Colonic mucosa (tissue), 4 donors: ENCODE measurements at places on chromosomes 6 and 20. TPM values are rescaled to one million over a fixed set of nuclear protein-coding genes. Genes with fewer than 3 reads are reported as not detected.

The PABPC1L gene
- 11.5 TPM for total RNA-seq

The STMND1 gene
- 1.8 TPM for total RNA-seq

The APCDD1L gene
- 1.0 TPM for total RNA-seq

The COL21A1 gene
- total RNA-seq: 0.79 TPM

The MACROD2 gene
- 3.2 TPM for total RNA-seq

GRCh38 chr6:47209632-47210031 lies 100.1 kb downstream of the TNFRSF21 start:
- no peaks in the 10 kb centered on the region for H3K27me3 ChIP-seq
- H3K36me3 ChIP-seq: no peaks in the 10 kb centered on the region
- H3K4me3 ChIP-seq: no peak overlapping the region
- H3K4me1 ChIP-seq: no peaks in the 10 kb centered on the region
- no peak for DNase-seq

GRCh38 chr6:137188855-137189254 lies 15.4 kb upstream of the IL22RA2 start:
- H3K4me3 ChIP-seq: no peak overlapping the region
- no peak overlapping the region for H3K27ac ChIP-seq
- H3K4me1 ChIP-seq: no peaks in the 10 kb centered on the region
- no peaks in the 10 kb centered on the region for H3K36me3 ChIP-seq
- no peak for DNase-seq

DNA sequence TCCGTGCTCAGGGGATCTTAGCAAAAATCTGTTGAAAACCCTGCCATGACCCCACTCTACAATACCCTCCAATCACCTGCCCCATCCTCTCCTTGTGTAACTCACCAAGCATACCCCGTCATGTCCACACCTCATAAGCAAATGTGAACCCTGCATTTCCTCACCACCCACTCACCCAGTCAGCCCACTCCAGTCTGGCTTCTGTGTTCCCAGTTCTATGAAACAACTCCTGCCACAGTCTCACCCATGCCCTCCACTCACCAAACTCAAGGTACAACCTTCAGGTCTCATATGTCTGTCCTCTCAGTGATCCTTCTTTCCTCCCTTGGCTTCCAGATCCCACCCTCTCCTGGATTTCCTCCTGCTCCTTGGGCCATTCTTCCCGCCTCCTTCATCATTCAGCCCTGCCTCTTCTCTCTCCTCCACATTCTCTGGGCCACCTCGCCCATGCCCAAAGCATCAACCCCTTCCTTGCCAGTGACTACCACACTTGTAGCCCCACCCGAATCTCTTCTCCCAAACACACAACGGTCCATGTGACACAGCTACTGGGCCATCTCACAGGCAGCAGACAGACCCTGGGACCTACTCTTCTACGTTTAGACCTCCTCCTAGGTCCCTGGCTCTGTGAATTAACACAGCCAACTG lies 8.8 kb downstream of the DDRGK1 start:
- DNase-seq: no peak
- H3K4me3 ChIP-seq: no peak overlapping the region
- H3K27ac ChIP-seq: no peak overlapping the region
- H3K4me1 ChIP-seq: no peaks in the 10 kb centered on the region

- no peaks in the 10 kb centered on the region for H3K36me3 ChIP-seq
- no peaks in the 10 kb centered on the region for H3K27me3 ChIP-seq
- peaks cover 6% of the 10 kb centered on the region for H3K4me1 ChIP-seq
- no peak for DNase-seq
- no peak overlapping the region for H3K27ac ChIP-seq
Measured at GRCh38 chr20:49770634-49771033, 42.0 kb upstream of the SLC9A8 start.

DNA sequence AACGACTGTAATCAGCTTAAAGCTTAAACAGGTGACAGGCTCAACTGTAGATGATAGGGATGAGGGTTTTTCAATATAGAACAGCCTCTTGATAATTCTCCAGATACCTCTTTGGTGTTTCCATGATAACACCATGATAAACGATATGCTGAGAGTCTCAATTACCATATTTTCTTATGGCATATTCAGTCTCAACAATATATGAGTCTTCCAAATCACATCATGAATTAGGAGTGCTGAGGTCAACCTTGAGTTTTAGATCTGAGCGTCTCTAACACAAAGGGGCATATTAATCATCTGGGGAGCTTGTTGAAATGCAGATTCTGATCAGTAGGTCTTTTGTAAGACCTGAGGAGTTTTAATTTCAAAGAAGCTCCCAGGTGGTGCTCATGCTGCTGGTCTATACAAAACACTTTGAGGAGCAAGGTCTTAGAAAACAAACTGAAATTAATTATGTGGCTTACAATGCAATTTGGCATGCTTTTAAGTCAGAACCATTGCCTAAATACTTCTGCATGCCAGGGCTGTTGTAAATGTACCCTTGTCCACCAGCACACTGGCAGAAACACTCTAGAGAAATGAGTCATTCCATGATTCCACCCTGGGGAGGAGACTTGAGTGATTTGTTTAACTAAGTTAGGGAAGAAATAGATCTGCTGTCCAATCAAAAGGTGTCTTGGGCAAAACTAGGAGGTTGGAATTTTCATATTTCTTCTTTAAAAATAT lies 49.6 kb downstream of the PTCHD4 start:
- no peak overlapping the region for H3K4me3 ChIP-seq
- no peaks in the 10 kb centered on the region for H3K27me3 ChIP-seq
- H3K27ac ChIP-seq: no peak overlapping the region
- DNase-seq: no peak

- no peak for DNase-seq
- H3K4me1 ChIP-seq: no peaks in the 10 kb centered on the region
- H3K27ac ChIP-seq: no peak overlapping the region
- H3K4me3 ChIP-seq: no peak overlapping the region
- H3K36me3 ChIP-seq: no peaks in the 10 kb centered on the region
Measured at GRCh38 chr6:166512567-166512966, 73.9 kb downstream of the RAMACL start.

DNA sequence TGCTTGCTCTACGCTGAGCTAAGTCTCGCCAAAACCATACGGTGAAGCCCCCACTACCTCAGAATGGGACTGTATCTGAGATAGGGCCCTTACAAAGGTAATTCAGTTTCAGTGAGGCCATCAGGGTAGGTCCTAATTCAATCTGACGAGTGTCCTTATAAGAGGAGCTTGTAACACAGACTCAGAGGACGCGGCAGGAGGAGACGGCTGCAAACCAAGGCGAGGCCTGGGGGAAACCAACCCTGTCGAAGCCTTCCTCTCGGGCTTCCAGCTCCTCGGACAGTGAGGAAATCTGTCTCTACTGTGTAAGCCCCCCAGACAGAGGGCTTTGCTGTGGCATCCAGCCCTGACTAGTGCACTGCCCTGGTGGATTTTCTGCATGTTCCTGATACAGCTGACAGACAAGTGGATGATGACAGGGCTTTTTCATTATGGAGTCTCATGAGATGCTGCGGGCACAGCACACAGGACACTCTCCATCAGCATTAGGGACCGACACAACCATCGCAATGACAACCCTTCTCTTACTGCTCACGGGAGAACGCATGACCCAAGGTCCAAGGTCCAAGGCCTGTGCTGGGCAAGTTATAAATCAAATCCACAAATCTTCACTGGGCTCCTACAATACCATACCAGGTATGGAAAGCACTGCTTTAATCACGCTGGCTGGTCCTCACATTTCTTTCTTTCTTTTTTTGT lies 48.2 kb downstream of the SSR1 start:
- no peak for DNase-seq
- H3K36me3 ChIP-seq: no peaks in the 10 kb centered on the region
- H3K27ac ChIP-seq: no peak overlapping the region
- H3K4me1 ChIP-seq: peaks cover 4% of the 10 kb centered on the region
- H3K4me3 ChIP-seq: no peak overlapping the region

GRCh38 chr6:29696147-29697125 lies 15.5 kb upstream of the ZFP57 start:
- no peaks in the 10 kb centered on the region for H3K27me3 ChIP-seq
- H3K27ac ChIP-seq: no peak overlapping the region
- H3K36me3 ChIP-seq: no peaks in the 10 kb centered on the region
- no peak for DNase-seq
- H3K4me3 ChIP-seq: no peak overlapping the region
- H3K4me1 ChIP-seq: no peaks in the 10 kb centered on the region

GRCh38 chr6:71531006-71531405 lies 242.4 kb downstream of the OGFRL1 start:
- no peaks in the 10 kb centered on the region for H3K4me1 ChIP-seq
- no peak for DNase-seq

- no peaks in the 10 kb centered on the region for H3K27me3 ChIP-seq
- no peaks in the 10 kb centered on the region for H3K36me3 ChIP-seq
- no peak overlapping the region for H3K27ac ChIP-seq
- H3K4me3 ChIP-seq: no peak overlapping the region
- no peak for DNase-seq
Measured at GRCh38 chr6:34559651-34560365, 3.7 kb upstream of the SPDEF start.

DNA sequence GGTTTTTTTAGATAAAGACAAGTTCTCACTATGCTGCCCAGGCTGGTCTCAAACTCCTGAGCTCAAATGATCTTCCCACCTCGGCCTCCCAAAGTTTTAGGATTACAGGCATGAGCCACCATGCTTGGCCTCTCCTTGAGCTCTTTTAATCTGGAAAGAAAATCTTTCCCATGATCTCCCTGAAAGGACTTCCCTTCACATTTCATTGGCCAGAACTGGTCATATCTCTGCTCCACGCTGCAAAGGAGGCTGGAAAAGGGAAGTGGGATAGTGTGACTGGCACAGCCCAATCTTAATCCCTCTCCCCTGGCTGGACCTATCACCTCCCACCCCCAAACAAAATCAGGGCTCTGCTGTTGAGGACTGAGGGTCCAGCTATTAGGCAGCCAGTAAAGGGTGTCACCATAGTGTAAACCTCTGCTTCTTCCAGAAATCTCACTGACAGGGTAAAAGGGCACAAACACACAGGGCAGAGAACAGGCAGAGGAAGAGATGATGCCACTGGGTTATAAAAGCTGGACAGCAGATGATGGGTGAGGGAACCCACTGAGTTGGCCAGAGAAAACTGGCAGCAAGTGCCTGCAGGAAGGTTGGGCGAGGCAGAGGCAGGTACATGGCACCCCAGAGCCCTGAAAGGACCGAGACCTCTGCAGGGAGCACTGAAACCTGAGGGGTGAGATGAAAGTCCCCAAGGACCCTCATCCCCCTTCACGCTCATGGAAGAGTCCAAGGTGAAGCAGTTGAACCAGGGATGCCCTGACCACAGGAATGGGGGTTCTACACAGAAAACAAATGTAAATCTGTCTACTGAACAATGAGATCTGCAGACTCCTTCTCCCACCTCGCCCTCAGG lies 83.1 kb upstream of the PTPN1 start:
- no peaks in the 10 kb centered on the region for H3K36me3 ChIP-seq
- H3K27me3 ChIP-seq: no peaks in the 10 kb centered on the region
- no peak overlapping the region for H3K27ac ChIP-seq
- H3K4me3 ChIP-seq: no peak overlapping the region
- no peak for DNase-seq
- H3K4me1 ChIP-seq: no peaks in the 10 kb centered on the region

- H3K27me3 ChIP-seq: no peaks in the 10 kb centered on the region
- H3K4me1 ChIP-seq: peaks cover 6% of the 10 kb centered on the region
- no peaks in the 10 kb centered on the region for H3K36me3 ChIP-seq
- DNase-seq: no peak
- H3K27ac ChIP-seq: no peak overlapping the region
- no peak overlapping the region for H3K4me3 ChIP-seq
Measured at GRCh38 chr6:73460056-73460455, 1.5 kb upstream of the MTO1 start.

GRCh38 chr6:148521586-148521985 lies 178.9 kb downstream of the SASH1 start:
- no peak overlapping the region for H3K4me3 ChIP-seq
- no peak for DNase-seq
- H3K36me3 ChIP-seq: no peaks in the 10 kb centered on the region
- peaks cover 3% of the 10 kb centered on the region for H3K4me1 ChIP-seq

- H3K27ac ChIP-seq: no peak overlapping the region
- no peak overlapping the region for H3K4me3 ChIP-seq
- no peak for DNase-seq
- H3K4me1 ChIP-seq: no peaks in the 10 kb centered on the region
- H3K27me3 ChIP-seq: no peaks in the 10 kb centered on the region
- H3K36me3 ChIP-seq: no peaks in the 10 kb centered on the region
Measured at GRCh38 chr6:170140129-170140528, 150.7 kb downstream of the DLL1 start.

DNA sequence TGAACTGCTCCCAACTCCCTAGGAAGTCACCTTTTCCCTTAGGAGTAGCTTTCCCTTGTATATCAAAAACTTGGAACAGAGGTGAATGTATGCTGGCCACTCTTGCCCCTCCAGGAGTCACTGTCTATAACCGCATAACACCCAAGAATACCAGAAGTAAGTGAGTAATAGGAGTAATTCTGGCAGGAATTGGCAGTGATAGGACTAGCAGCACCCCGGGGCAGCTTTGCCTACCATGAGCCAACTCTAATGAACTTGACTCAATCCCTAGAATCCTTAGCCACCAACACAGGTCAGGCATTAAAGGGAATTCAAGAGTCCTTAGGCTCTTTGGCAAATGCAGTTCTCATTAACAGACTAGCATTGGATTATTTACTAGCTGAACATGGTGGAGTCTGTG lies 28.8 kb upstream of the CD164 start:
- no peak overlapping the region for H3K27ac ChIP-seq
- DNase-seq: no peak
- no peaks in the 10 kb centered on the region for H3K4me1 ChIP-seq
- no peaks in the 10 kb centered on the region for H3K36me3 ChIP-seq

DNA sequence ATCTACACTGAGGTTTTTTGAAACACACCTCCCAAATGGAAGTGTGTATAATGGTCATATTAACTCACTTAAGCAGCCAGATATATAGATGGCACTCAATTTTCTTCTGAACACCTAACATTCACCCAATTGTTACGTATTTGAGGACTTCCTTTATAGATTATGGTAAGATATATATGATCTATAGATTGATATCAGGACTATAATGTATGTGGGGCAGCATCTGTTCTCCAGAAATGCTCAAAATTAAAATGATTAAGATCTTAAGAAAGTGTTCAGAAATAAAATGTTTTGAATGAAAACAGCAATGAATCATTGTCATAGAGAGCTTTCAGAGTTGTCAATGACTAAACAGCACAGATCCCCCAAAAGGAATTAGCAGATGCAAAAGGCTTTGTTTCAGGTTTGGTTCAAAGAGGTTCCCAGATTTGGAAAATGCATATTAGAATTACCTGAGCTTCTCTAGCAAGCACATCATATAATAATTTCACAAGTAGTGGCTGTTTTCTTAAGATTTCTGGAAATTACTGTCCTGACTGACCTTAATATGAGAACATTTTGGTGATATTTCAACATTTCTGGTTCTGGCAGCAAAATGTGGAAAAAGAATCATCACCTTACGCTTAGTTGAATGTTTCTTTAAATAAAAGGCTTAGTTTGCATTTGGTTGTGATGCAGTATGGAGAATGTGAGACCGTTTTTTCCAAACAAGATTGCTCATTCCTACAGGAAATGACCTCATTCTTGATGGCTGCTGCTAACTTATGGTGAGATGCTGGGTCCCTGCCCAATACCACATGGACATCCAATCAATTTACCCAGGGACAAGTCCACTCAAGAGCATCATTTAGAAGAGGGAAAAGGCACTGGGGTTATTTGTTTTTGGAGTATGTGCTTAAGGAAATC lies 31.5 kb downstream of the TRAF3IP2 start:
- H3K27me3 ChIP-seq: no peaks in the 10 kb centered on the region
- peaks cover 3% of the 10 kb centered on the region for H3K4me1 ChIP-seq
- DNase-seq: no peak
- no peaks in the 10 kb centered on the region for H3K36me3 ChIP-seq
